ENCODE measurements at places on chromosomes 12 and 14. TPM values are rescaled to one million over a fixed set of nuclear protein-coding genes. Genes with fewer than 3 reads are reported as not detected.

DNA sequence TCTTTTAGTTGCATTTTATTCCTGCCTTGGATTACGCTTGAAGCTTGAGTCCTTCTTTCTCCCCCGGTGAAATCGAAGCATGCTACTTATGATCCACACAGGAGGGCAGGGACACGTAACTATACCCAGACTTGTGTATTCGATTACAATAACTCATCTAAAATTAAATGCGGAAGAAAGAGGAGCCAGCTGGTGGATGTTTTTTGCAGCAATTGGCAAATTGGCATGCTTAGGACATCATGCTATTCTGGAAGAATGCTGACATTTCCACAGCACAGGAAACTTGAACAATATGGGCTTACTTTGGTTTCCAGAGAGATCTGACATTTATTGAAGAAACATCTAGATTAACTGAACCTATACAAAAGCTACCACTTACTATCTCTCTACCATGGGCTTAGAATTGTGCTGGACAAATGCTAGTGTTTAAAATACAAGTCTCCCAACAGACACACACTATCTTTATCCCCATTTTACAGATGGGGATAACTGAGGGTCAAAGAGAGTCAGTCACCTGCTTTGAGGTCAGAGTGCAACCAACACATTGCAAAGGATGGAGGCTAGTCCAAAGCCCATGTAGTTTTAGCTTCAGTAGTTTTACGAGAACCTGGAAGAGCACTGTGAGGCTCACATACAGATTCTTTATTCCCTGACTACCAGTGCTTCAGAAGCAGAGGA is 36.3 kb downstream of the LGMN start:
- DNase-seq = no peak

DNA sequence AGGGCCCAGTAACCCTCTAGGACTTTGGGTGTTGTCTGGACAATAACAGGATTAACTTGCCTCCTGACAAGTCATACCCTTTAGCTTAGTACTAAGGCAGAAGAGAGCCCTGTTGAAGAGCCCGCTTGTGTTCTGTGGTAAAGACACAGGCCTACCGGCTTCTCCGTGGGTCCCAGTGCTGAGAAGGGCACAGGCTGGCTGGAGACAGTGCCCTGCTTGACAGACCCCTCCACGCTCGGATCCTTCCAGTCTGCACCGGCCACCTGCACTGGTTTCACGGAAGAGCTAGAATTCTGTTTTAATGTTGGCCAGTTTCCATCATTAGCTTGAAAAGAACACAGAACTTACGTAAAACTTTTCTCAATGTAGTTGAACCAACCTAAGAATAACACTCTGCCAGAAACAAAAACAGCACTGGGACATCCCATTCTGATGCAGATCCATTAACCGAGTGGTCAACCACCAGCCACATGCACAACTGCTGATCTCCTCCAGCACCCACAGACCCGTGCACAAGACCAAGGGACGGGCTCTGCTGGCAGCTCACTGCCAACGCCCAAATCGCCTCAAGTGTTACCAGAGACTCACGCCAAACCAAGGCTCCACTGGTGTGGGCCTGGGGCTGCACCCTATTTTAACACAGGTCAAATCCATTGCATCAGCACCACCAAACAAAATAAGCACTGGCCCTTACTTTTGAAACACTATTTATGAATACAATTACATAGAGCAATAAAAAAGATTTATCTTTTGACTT is 27.1 kb downstream of the ZFYVE21 start:
- no peak for DNase-seq

- DNase-seq = no peak
Observed at GRCh38 chr12:86724716-86725115, 468.5 kb upstream of the MGAT4C start.

The DDN gene
- not detected for polyA plus RNA-seq

DNA sequence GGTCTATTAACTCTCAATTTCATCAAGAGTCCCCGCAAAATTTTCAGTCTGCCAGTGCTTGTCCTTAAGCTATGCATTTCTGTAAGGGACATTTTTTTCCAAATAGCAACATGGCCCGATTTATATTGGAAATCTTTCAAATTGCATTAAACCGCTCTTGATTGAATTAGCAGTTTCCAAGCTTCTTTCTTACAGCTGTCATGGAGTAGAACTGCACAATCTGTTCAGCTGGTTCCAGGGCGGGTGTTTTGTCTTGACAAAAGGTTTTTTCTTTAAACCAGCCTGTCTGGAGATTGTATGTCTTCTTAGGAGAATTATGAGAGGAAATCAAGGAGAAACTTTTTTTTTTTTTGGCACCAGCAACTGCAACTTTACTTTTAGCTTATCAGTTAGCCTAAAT is 185.8 kb downstream of the ALG10B start:
- DNase-seq = no peak

DNA sequence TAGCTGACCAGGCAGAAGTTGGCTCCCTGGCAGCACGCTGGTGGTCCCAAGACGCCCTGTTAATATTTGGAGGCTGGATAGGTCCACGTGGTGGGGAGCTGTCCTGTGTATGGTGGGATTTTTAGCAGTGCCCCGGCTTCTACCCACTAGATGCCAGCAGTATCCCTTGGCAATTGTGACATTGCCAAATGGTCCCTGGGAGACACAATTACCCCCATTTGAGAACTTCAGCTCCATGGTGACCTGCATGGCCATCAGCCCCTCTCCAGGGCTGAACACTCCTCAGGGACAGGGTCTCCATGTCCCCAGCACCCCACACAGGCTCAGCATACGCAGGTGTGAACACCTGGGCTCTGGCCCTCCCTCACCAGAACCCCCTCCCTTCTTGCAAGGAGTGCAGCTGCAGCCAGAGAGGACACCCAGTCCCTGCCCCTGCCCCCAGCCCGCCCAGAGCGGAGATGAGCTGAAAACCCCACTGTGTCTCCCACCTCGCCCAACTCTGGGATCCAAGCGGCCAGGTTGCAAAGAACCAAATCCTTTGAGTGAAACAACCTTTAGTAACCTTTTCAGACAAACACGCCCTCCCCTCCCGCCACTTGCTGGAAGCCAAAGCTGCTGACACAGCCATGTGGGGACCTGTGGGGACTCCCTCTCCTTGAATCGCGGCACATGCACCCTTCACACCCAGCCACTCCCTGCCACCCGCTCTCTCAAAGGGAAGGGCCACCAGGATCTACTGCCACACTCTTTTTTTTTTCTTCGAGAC is 120.4 kb downstream of the CALM1 start:
- DNase-seq = no peak

DNA sequence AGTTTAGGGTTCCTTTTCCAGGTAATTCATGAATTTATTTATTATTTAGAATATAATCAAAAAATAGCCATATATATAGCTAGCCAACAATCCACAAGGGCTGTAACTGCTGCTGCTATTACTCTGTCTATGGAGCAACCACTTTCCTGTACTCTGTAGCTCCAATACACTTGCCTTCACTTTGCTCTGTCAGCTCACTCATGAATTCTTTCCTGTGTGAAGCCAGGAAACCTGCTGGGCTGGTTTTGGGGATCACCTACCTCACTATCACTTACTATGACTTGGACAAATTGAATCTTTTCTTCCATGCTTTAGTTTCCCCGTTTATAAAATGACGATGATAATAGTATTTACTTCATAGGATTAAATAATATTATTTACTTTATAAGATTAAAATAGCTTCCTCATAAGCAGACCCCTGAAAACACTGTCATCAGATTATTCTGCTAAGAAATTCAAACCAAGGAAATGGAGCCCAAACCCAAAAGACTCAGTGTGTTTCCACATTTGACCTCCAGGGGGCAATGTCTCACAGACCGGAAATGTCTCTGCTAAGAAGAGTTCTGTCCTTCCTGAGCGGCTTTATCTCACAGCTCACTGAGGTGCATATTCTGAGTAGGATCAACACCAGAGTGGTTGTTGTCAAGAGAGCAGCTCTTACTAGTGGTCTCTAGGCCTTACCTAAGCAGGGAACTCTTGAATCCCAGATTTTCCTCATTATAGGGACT is 457.1 kb downstream of the DAD1 start:
- no peak for DNase-seq

- DNase-seq = no peak
Observed at GRCh38 chr14:105411017-105411941, 8.3 kb upstream of the MTA1 start.

- no peak for DNase-seq
Observed at GRCh38 chr14:90774316-90774715, 41.9 kb downstream of the TTC7B start.

GRCh38 chr12:75308279-75308678 is 21.8 kb downstream of the CAPS2 start:
- no peak for DNase-seq

- no peak for DNase-seq
Observed at GRCh38 chr12:125467363-125467762, 402.1 kb downstream of the AACS start.

The DCN gene
- polyA plus RNA-seq = not detected

DNA sequence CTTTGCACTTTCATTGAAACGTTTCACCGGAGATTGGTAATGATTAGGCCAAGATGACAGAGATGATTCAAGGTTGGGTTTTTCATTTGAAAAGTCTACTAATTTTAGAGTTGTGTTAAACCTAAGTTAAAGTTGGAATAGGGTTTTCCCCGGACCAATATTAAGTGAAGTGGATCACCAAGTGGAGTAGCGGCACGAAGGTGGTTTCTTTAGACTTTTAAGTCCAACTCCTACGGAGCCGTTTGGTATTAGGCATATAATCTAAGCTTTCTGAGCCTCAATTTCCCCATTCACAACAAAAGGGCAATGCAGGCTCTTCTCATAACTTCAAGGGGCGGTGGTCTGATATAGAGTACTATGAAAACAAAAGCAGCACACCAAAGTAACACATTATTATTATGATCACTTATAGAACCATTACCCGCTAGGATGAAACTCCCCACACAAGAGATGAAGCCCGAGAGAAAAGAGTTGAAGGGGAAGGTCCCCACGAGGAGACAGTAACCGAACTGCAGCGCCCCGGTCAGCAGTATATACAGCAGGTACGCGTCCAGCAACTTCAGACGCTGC is 413 bp downstream of the DAD1 start:
- no peak for DNase-seq

GRCh38 chr12:68873316-68873715 is 59.7 kb downstream of the CPM start:
- DNase-seq = no peak

The ANO2 gene
- polyA plus RNA-seq = not detected

- no peak for DNase-seq
Observed at GRCh38 chr12:28017126-28017872, 44.8 kb upstream of the PTHLH start.
